Stimulated activated CD8-positive, alpha-beta memory T cell treated with anti-CD3 and anti-CD28 coated beads, Interleukin-7, amount 100 ng/mL, for 4 hours (primary cell): ENCODE measurements at places on chromosomes 13 and 19.
A peak's percentile ranks its signal among the peaks of the same experiment; 100 is the strongest.

DNA sequence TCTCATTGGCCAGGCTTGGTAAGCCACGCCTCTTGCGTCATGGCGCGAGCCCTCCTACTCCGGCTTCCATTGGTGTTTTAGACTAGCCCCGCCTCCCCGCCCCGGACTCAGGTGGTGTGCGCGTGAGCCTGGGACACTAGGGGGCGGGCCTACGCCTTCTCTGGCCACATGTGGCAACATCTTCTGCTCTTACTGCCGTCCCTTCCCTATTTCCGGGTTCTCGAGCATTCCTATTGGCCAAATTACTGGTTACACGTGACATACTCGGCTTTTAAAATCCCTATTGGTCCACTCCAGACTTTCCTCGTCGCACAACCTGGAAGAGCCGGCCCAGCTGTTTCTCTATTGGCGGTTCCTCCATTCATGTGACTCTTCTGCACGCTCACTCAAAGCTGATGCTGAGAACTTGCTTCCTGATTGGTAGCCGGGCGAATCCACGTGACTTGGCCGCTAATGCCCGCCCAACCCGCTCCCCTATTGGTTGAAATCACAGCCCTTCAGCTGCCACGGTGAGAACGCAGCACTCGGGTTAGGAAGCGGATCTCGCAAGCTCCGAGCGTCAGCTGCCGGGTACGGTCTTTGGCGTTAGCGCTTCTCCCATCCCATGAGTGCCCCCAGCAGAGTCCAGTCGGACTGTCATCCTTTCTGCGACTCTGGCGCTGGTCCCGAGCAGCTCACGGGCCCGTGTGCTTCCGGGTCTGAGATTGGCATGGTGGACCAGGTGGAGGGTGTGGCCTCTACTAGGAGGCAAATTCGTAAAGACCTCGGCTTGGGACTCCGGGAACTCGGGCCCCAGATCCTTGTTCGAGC is at the start of gene BLOC1S3:
TSS of gene BLOC1S3 (plus strand) at position 523 of the 810 bp plus-strand sequence. CDS start 513 bp downstream, outside the sequence.
- peak; percentile 100 for DNase-seq

GRCh38 chr13:72141855-72142519 is 275.0 kb upstream of the DACH1 start:
- DNase-seq = no peak

DNA sequence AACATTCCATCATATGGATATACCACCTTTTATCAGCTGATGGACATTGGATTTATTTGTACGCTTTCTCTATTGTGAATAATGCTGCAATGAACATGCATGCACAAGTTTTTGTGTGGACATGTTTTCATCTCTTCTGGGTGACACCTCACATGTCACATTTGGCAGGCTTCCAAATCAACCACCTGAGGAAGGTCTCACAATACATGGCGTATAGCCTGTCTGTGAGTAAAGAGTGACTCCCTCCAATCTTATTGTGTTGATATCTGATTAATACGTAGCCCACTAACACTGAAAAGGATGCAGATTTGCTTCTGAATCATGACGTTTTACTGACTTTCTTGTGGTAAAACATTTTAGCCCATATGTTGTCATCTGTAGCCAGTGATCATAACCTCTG is 61.1 kb downstream of the SLC15A1 start:
- DNase-seq = no peak

DNA sequence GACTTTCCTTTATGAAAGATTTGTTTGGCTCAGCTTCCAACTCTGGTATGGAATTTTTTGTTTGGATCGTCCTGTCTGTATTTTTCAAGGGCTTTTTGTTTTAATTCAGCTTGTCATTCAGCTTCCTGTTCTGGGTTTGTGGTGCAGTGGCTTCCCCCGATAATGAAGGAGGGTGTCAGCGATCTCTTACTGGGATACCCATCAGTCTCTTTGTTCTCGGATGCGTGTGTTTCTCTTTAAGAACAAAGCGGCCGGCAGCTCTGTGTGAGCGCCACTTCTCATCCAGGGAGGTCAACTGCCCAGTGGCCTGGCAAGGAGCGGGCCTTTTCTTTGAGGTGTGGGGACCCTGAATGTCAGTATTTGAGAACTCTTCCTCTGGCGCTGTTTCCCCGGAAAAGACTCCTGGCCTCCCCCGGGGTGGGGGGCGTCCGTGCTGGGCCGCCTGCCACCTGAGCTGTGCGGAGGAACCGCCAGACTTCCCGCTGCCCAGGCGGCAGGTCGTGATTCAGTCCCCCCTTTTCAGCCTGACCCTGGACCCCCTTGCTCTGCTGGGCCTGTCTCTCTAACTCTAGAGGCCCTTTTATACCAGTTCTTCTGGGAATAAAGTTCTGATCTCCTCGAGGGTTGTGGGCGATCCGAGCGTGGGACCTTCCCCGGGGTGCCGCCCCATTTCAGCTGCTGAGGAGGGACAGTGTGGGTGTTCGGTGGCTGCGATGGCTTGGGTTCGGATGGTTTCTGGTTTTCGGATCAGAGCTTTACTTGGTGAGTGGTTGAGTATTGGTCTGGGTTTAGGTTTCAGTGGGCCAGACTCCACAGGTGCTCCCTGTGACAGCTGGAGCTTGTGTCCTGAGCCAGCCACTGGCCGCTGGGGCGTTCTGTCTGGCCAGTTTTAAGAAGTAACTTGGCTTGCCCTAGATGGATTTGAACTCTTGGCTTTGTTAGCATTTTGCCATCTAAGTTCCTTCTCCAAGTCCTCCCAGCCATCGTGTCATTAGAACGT is 3.4 kb downstream of the SF3A2 start:
- no peak for DNase-seq

GRCh38 chr13:40061466-40062450 is 406.3 kb downstream of the COG6 start:
- DNase-seq = no peak
